ENCODE measurements at places on chromosomes 12 and 14.

DNA sequence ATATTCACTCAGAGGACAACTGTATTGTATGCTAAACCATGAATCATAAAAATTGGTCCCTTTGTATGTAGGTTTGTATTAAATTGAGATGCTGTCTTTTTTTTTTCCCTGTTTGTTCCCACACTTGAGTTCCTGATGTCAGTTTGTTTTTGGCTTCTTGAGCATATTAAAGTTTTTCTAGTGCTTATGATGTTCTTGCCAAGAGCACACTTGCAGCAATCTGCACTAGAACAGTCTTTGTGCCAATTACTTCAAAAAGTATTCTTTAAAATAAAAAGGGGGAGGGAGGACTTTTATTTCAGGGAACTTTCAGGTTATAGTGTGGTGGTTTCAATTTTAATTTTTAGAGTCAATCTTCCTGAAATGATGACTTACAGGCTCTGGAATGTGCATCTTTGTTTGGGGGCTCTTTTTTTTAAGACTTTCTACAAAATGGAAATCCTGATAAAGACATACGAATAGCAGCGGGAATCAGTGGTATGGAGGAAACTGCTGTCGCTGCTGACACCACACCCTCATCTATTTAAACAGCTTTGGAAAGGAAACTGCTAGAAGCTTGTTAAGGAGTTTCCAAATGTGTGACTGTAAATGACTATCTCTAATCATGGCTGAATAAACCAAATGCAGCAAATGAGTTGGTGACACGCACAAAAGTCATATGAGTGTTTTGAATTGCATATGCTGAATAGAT lies 188.6 kb downstream of the EGLN3 start:
- no peak for DNase-seq

GRCh38 chr14:106269029-106269428 lies 742.6 kb downstream of the TMEM121 start:
- DNase-seq = no peak

DNA sequence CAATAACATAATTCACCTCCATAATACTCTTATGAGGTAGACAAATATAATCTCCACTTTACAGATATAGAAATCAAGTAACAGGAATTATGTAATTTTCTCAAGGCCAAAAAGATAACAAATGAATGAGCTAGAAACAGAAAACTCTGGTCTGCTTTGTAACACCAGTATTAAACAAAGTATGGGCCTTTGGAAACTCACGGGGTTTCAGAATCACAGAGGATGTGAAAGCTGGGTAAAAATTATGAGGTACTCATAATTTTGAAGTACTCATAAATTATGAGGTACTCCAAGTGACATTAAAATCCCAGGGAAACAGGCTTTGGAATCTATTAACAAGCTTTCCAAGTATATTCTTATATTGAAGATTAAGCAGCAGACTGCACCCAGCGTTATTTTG lies 140.2 kb downstream of the MED13L start:
- no peak for DNase-seq

GRCh38 chr12:120472521-120472920 lies 3.0 kb upstream of the SRSF9 start:
- no peak for DNase-seq

GRCh38 chr12:50948798-50949197 lies 3.5 kb upstream of the HIGD1C start:
- no peak for DNase-seq

DNA sequence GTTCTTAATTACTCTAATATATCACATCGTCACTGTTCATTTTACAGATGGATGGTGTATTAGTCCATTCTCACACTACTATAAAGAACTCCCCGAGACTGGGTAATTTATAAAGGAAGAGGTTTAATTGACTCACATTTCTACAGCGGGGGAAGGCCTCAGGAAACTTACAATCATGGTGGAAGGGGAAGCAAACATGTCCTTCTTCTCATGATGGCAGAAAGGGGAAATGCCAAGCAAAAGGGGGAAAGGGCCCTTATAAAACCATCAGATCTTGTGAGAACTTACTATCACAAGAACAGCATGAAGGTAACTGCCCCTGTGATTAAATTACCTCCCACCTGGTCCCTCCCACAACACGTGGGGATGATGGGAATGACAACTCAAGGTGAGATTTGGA lies 6.5 kb downstream of the TMBIM4 start:
- no peak for DNase-seq

- DNase-seq = no peak
These were observed 134.5 kb upstream of the MED13L start for GRCh38 chr12:116411977-116412376.

- DNase-seq = no peak
These were observed 42.3 kb upstream of the PAPOLA start for GRCh38 chr14:96459851-96460250.

DNA sequence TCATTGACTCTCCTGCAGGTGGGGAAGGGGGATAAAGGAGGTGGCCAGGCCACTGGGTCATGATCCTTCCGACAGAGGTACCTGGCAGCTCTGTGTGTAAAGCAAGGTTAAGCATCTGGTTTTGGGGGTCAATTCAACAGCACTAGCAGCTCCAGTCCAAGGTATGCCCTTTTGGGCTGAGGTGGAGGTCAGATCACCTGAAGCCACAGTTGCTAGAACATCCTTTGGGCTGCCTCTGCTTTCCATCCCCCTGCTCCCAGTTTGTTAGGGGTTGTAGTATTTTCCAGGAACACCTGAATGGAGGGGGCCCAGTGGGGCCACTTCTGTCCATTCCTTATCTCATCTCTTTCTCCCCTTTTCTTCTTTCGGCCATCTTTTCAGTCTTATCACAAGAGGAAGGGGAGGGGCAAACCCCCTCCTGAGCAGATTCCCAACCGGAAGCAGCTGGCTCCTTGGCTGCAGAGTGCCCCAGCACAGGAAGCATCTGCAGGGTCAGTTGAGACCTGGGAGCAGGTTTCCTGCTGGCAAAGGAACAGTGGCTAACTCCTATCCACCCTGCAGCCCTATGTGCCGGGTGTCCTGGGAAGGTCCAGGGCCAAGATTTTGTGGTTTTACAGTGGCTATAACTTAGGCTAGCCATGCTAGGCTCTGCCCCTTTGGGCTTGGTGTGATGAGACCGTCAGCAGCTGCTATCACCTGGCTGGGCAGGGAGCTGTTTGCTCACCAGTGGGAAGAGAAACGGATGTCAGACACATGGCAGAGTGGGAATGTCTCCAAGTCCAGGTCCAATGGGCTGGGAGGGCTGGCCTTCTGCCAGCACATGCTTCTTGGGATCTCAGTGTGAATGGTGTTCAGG lies 40.2 kb downstream of the SH2B3 start:
- DNase-seq = no peak

GRCh38 chr12:65493913-65494245 lies 215.4 kb downstream of the MSRB3 start:
- DNase-seq = no peak

- DNase-seq = no peak
These were observed 9.7 kb upstream of the ZDHHC22 start for GRCh38 chr14:77151245-77151644.

GRCh38 chr14:45868377-45868776 lies 615.4 kb upstream of the MIS18BP1 start:
- DNase-seq = no peak

DNA sequence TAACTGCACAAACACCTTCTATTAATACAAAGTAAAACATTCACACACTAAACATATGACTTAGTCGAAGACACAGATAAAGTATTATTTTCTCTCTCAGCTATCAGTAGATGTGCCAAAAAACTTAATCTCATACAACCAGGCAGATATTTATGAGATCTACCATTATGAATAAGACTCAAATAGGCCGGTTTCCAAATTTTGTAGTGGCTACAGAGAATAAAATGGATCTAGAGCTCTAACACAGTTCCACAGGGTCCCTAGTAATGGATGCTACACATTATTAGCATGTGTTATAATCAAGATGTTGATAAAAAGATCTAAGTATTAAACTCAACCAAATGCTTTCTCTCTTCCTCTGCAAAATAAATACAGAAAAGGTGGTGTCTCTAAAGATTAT lies 10.4 kb downstream of the SAV1 start:
- no peak for DNase-seq

DNA sequence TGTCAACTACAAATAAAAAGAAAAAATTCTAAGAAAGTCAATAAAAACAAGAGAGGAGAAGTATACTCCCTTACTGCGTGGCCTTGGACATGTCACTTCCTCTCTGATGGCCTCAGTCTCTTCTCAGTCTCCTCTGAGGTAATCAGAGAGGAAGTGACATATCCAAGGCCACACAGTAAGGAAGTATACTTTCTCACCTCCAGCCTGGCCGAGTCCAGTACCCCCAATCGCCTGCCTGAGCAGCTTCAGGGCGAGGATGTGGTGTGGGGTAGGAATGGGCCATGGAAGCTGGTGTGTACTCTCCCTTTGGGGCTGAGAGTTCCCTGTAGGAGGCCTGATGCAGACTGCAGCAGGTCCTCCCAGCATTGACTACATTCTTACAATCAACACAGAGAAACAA lies 15.8 kb downstream of the VDR start:
- no peak for DNase-seq

- no peak for DNase-seq
These were observed 44.6 kb downstream of the C14orf132 start for GRCh38 chr14:96083667-96084320.

DNA sequence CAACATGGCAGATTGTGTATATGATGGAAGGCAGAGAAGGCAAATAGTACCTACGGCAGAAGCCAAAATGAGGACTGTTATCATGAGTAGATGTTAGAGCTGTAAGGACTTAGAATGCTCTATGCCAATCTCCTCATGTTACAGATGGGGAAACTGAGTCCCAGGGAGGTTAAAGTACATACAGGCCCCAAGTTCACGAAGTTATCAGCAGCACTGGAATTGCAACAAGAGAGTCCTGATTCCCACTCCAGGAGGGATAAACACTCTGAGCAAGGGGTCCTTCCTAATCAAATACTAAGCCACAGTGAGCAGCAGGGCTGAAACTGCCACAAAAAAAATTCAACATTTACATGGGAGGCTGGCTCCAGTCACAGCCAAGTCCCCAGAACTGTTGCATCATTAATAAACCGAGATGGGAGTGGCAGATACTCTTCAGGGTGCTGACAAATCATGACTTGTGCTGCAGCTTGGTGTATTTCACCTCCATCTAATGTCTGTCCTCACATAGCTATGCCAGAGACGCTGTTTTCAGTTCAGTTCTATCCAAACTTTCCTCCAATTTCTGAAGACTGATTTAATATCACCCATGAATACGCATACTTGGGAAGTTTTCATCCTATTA lies 24.2 kb downstream of the NUAK1 start:
- DNase-seq = no peak

GRCh38 chr14:21308132-21308478 lies 28.2 kb downstream of the RPGRIP1 start:
- DNase-seq = no peak

GRCh38 chr12:1776170-1776921 lies 44.0 kb upstream of the LRTM2 start:
- DNase-seq = no peak

DNA sequence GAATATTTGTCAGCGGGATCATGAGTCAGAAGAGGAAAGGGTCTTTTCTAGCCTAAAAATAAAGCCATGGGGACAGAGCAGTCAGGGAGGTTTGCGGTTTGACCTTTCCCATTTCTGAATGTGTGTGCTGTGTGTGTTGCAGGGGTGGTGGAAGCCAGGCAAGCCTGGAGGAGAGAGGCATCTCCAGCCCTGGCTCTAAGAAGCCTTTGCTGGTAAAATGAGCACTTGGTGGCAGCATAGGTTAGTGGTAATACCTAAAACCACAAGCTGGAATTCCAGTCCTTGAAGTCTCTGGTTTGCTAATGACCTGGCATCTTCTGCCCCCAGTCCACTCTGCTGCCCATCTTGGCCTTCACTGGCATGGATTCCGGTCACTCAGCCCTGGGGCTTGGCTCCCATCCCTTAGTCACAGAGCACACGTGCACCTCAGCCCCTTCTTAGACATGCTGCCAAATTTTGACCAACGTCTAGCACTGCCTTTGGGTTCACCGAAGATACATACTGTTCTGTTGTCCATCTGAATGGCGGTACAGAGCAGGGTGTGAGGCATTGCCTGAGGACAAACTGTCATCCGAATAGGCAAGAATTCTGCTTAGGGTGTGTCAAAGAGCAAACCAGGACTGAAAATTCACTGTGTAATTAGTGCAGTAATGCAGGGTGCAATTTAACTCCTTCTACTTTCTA lies 52.7 kb downstream of the KCNA5 start:
- no peak for DNase-seq

GRCh38 chr14:30994681-30995620 lies 30.5 kb upstream of the AP4S1 start:
- DNase-seq = no peak

DNA sequence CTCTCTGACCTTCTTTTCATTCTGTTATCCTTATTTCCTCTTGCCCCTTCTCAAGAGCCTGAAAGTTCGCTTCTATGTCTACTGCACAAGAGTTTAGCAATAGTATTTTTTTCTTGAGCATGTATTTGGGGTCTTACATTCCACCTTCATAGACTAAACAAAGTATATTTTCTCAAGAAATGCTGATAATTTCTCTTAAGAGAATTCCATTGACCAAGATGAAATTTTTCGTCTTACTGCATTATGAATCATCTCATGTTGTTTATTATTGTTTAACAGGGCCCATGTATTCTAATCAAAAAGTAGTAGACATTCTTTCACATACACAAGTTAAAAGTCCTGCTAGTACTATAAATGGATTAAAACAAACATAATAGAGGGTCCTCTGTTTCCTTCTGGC lies 219.3 kb downstream of the C12orf50 start:
- no peak for DNase-seq

GRCh38 chr12:100267603-100268281 lies 765 bp downstream of the SCYL2 start:
- DNase-seq = peak; percentile 9

- DNase-seq = no peak
These were observed 555.6 kb downstream of the CCER1 start for GRCh38 chr12:90399357-90399756.

- no peak for DNase-seq
These were observed 201.5 kb upstream of the CAND1 start for GRCh38 chr12:67067453-67068203.

- no peak for DNase-seq
These were observed 135.8 kb downstream of the INSM2 start for GRCh38 chr14:35669782-35670181.
